ENCODE measurements at places on chromosomes 4 and X.

- no peak for DNase-seq
Measured at GRCh38 chr4:19659101-19659500, 592.6 kb upstream of the SLIT2 start.

- DNase-seq = no peak
Measured at GRCh38 chr4:179583221-179583620, 2141.0 kb upstream of the AGA start.

DNA sequence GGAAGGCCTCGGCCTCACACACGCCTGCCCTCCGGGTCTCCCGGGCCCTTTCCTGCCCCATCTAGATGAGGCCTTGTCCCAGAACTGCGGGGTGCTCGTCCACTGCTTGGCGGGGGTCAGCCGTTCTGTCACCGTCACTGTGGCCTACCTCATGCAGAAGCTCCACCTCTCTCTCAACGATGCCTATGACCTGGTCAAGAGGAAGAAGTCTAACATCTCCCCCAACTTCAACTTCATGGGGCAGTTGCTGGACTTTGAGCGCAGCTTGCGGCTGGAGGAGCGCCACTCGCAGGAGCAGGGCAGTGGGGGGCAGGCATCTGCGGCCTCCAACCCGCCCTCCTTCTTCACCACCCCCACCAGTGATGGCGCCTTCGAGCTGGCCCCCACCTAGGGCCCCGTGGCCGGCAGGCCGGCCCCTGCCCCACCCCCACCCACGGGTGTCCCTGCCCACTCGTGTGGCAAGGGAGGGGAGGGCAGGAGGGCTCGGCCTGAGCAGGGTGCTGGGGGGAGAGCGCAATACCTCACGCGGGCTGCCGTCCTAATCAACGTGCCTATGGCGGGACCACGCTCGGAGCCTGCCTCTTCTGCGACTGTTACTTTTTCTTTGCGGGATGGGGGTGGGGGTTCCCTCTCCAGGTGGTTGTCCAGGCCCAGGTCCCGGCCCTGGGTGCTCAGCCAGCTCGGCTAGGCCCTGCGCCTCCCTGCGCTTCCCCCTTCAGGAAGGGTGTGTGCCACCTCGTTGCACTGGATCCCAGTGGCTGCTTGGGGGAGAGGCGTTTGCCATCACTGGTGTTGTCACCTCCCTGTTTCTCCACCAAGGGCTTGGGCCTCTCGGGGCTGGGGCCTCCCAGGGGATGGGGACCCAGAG lies 3.1 kb downstream of the DUSP9 start:
- no peak for DNase-seq

GRCh38 chrX:38154818-38155217 lies 65.9 kb downstream of the SRPX start:
- no peak for DNase-seq

GRCh38 chr4:145132511-145133098 lies 34.5 kb downstream of the ABCE1 start:
- DNase-seq = no peak

- DNase-seq = no peak
Measured at GRCh38 chr4:7924570-7924969, 15.1 kb downstream of the AFAP1 start.

DNA sequence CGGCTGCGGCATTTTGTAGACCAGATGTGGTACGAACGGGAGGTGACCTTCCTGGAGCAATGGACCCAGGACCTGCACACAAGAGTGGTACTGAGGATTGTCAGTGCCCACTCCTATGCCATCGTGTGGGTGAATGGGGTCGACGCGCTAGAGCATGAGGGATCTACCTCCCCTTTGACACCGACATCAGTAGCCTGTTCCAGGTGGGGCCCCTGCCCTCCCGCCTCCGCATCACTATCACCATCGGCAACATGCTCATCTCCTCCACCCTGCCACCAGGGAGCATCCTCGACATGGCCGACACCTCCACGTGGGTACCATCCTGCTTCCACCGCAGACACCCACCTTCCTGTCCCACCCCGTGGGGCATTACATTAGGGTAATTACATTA lies 46.2 kb downstream of the SMARCA5 start:
- DNase-seq = no peak

DNA sequence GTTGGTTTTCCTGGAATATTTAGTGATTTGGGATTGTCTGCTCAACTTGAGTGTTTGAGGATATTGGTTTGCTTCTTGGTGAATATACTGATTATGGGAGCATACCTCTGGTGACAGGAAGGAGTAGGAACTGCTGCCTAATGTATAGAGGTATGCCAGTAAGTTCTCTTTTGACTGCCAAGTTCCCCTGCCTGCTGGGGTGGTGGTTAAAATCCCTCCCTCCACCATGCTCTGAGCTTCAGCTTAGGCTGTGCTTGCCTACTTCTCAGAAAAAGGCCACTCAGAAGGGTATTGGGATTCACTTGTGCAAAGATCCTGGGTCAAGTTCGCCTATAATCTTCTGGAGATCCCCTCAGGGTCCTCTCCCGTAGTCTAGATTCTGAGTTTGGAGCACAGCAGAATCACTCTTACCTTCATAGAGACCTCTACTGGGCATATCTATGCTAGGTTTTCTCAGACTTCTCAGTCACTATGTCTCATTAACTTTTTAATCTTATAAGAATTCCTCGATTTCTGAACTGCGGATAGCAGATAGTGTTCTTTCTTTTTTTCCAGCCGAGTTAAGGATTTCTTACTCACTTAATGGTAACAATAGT lies 44.7 kb upstream of the DCK start:
- no peak for DNase-seq

- no peak for DNase-seq
Measured at GRCh38 chr4:9936129-9936644, 85.1 kb downstream of the SLC2A9 start.

GRCh38 chr4:6126971-6127745 lies 73.2 kb downstream of the JAKMIP1 start:
- DNase-seq = no peak

DNA sequence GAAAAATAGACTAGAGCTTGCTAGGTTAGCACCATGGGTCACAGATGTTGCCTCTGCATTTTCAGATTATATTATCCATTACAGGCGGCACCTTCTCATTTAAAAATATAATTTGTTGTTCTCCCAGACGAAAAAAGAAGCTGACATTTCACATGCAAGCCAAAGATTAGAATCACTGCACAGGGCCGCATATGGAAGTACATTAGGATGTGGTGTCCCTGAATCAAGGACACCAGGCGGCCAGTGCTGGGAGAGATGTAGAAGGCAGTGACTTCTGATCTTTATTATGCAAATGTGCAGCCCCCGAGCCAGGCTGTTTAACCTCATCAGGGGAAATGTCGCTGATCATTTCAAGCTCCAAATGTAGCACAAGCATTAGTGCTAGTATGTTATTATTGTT lies 22.8 kb downstream of the REELD1 start:
- no peak for DNase-seq

GRCh38 chr4:124846306-124846705 lies 133.8 kb upstream of the ANKRD50 start:
- DNase-seq = no peak

GRCh38 chrX:130885996-130886395 lies 17.0 kb downstream of the ENOX2 start:
- no peak for DNase-seq

GRCh38 chrX:15151267-15152186 lies 118.4 kb downstream of the ASB9 start:
- no peak for DNase-seq

DNA sequence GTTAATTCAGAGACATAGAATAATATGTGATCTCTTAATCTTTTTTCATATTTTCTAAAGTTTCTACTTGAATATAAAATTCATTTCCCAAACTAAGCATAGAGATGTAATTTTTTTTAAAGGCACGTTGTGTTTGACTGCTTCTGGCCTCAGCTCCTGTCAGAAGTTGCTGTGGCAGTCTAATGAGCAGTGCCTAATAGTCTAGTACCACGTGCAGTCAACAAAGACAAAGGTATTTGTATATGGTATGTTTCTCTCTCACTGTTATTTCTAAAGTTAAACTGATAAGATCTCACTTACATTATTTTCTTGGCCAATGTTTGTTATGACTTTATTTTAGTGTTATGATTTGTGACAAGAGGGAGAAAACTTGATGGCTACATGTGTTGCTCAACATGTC lies 48.6 kb upstream of the MCUB start:
- no peak for DNase-seq

DNA sequence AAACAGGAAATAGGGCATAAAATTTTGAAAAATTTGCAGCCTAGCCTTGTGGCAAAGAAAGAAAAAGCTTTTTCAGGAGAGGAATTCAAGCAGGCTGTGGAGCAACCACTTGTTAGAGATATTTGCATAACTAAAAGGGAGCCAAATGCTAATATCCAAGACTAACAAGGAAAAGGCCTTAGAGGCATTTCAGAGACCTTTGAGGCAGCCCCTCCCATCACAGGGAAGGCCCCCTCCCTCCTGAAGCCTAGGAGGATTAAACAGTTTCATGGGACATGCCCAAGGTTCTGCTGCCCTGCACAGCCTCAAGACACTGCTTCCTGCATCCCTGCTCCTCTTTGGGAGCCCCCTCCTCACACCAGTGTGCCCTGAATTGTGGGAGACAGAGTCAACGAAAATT lies 275.4 kb upstream of the SFRP2 start:
- DNase-seq = no peak

DNA sequence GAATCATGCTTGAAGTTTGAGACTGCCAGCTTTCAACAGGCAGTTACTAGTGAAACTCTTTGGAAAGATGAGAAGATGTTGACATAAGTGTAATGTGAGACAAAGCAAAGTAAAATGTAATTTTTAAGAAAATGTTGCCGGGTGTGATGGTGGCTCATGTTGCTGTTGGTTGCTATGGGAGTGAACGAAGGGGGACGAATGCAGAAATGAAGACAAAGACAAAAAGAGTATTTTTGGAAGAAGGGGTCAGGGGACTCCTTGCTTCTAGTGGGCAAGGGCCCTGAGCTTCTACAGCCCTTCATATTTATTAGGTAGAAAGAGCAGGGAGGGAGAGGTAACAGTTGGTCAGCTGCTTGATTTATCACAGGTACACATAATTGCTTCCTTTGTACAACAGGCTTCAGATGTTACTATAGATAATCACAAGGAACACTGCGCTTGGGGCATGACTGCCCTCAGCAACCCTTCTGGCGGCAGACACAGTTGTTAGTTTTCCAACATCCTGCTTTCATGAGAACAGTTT lies 11.9 kb upstream of the UGDH start:
- no peak for DNase-seq

Data from stimulated activated CD8-positive, alpha-beta memory T cell treated with anti-CD3 and anti-CD28 coated beads, Interleukin-2, amount 100 ng/mL, for 48 hours (primary cell).